A549 (cell line): ENCODE measurements at places on chromosomes 7 and 10. TPM values are rescaled to one million over a fixed set of nuclear protein-coding genes. Genes with fewer than 3 reads are reported as not detected.

Gene NUPR2
- polyA plus RNA-seq = not detected in 3 replicates

Gene CRTAC1
- 0.39 to 0.42 TPM (median 0.42 TPM) in 3 replicates for polyA plus RNA-seq

Gene C7orf57
- polyA plus RNA-seq = 0.04 to 0.09 TPM (median 0.04 TPM) in 3 replicates

GRCh38 chr7:124263232-124263827 lies 230.5 kb upstream of the TMEM229A start:
- DNase-seq = peak; percentile 21

DNA sequence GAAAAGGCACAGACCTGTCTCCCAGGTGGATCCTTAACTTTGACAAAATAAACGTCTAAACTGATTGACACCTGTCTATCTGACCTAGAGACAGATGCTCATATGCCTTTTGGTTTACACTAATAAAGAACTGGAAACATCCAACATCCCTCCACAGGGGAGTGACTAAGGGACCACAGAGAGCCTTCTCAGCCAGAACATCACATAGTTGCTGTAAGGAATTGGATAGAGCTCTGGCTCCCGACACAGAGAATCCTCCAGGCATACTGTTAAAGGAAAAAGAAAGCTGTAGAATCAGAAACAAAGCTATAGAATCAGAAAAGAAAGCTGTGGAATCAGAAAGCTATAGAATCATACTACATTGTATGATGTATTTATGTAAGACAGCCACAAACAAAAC lies 258.8 kb downstream of the STK31 start:
- no peak for DNase-seq

DNA sequence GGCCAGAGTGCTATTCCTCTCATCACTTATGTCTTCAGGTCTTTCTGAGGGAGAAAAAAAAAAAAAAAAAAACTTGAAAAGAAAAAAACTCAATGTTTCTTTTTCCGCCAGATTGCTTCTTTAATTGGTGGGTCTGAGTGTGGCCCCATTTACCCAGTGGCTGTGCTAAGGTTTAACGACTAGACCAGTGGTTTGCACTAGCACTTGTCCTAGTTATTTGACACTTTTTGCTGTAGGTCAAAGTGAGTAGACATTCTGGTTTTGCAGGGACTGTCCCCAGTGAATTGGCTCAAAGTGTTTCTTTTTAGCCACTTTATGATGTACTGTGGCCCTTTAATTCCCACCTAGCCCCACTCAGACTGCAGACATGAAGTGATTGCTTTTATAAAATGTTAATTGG lies 273.3 kb downstream of the PTEN start:
- DNase-seq = no peak

DNA sequence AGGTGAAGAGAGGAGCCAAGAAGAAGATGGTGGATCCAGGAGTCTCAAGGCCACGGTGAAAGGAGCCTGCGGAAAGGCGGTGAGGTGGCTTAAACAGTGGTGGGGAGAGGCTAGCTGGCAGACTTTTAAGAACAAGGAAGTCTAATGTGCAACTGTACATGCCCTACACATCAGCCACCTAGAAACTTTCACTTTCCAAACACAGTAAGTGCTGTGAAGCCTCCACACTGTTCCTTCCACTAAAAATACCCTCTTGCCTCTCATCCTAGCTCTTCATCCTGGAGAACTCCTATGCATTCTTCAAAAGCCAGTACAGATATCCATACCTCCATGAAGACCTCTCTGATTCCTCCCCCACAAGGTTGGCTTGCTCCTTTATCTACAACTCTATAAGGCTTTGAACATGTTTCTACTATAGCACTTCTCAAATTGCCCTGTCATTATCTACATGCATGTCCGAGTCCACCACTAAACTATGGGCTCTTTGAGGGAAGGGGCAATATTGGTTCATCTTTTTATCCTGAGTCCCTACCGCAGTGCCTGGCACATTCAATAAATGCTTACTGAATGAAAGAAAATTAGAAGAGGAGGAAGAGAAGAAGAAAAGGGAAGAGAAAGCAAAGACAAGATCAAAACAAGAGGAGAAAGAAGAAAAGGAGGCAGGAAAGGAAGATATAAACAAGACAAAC lies 54.2 kb downstream of the DNAJC12 start:
- no peak for DNase-seq

- no peak for DNase-seq
Observed at GRCh38 chr7:135943134-135943879, 33.9 kb downstream of the MTPN start.
